ENCODE measurements at places on chromosomes 3 and 15.

- DNase-seq, result no peak
Measured at GRCh38 chr15:69359722-69360121, 54.4 kb upstream of the KIF23 start.

- no peak for DNase-seq
Measured at GRCh38 chr3:155497930-155498647, 204.6 kb upstream of the STRIT1 start.

GRCh38 chr3:127524296-127524896 lies 66.1 kb downstream of the TPRA1 start:
- no peak for DNase-seq

GRCh38 chr15:45653702-45654424 lies 19.0 kb downstream of the SQOR start:
- DNase-seq, result no peak

DNA sequence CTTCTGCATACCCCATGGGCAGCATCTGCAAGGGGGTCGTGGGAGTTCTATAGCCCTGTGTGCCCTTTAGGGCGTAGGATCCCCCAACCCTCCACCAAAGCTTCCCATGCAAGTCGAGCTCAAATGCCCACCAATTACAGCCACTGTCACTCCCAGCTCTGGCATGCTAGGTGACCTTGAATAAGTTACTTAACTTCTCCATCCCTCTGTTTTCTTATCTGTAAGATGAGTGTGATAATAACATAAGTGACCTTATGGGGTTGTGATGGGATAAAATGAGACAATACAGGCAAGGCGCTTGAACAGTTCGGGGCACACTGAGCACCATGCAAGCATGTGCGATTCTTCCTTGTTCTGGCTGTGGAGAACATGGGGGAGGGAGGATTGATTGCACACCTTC lies 74.8 kb upstream of the POMGNT2 start:
- no peak for DNase-seq
